Activated T-cell treated with anti-CD3 and anti-CD28 coated beads, Interleukin-2, amount 50 U/mL, for 1 hour (primary cell): ENCODE measurements at places on chromosomes 12 and 14.
A peak's percentile ranks its signal among the peaks of the same experiment; 100 is the strongest.

DNA sequence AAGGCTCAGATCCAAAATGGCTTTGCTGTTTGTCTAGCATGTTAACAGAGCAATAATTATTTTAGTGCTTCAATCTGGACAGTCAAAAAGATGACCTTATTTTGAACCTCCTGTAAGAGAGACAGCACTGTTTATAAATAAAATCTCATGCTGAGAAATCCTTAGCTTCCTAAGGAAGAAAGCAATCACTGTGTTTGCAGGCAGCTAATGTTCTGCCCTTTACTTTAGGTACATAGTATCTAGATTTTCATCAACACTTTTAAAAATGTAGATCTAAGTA is 105.3 kb downstream of the PRKD1 start:
- DNase-seq: no peak

DNA sequence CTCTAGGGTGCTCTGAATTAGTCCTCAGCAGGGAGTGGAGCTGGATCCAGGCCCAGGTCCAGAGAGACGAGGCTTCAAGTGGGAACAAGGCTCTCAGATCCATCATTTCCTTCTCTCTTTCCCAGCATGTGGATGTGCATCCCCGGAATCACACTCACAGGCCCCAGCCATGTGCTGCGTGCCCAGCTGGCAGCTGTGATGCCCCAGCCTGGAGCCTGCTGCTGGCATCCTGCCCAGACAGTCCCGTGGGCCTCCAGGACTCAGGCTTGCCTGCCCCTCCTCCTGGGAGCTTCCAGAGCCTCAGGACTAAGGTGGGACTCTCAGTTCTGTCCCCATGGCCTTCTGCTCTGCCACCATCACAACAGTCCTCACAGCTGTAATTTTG is 6.2 kb upstream of the KRT84 start:
- no peak for DNase-seq

DNA sequence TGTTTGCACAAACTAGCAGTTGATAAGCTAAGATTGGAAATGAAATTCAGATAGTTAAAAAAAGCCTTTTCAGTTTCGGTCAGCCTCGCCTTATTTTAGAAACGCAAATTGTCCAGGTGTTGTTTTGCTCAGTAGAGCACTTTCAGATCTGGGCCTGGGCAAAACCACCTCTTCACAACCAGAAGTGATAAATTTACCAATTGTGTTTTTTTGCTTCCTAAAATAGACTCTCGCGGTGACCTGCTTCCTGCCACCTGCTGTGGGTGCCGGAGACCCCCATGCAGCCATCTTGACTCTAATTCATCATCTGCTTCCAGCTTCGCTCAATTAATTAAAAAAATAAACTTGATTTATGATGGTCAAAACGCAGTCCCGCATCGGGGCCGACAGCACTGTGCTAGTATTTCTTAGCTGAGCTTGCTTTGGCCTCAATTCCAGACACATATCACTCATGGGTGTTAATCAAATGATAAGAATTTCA is 335.6 kb downstream of the TMEM121 start:
- peak; percentile 19 for DNase-seq

DNA sequence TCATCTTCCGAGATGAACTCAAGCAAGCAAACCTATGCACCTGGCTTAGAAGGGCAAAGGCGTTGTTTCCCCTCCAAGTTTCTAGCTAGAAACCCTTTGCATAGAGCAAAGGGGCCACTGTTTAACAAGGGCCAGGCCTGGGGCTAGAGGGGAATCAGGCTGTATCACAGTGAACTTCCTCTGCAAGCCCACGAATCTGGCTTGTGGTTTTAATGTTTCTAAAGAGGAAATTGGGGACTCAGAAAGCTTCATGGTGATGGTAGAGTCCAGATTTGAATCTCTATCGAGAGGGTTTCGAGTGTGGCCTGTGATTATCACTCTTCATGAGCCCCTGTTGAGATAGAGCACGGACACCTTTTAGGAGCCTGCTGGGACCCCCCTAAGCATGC is 189.9 kb downstream of the VRK1 start:
- DNase-seq: no peak

DNA sequence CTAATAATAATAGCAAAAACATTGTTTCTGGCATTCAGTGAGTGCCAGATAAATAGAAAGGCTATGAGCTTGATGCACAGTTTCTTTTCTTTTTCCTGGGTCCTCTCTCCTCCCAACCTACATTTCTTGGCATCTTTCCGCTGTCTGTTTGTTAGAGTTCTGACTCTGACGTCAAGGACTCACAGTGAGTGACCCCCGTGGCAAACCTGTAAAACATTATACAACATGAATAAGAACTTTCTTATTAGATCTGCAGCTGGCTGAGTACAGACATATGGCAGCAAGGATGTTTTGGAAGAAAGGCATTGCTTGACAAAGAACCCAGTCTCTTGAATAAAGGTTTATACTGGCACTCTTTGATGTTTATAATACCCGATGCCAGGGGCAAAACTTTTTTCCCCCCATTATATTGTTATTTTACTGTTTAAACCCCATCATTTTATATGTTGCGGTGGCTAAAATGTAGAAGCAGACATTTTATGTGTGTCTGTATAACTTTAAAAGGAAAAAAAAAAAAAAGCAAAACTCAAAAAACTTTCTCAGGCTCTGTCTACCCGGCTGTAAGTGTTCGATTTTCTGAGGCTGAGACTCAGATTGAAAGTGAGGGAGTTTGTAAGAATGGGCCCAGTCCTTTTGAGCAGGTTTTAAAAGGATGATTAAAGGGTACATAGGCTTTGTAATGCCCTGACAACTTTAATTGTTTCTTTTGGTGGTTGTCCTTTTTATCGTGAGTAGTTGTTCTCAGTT is 159.3 kb downstream of the PDE3A start:
- no peak for DNase-seq

DNA sequence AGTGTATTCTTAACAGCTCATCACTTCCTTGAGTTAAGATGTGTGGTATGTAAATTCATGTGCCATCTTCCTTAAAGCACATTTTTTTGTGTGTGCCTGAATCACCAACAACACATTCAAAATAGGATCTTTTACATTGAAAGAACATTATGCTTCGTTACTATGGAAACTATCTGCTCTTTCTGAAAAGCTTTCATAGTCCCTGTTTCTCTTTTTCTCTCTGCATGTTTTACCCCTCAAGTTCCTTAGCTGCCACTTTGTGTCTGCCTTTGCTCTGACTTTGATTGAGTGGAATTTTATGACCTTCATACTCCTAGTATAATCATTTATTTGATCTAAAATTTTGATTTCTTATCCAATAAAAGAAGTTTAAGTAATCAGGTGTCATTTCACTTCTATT is 880.3 kb upstream of the FOXG1 start:
- DNase-seq: no peak

GRCh38 chr12:64186789-64187188 is 35.3 kb downstream of the KICS2 start:
- no peak for DNase-seq

- DNase-seq: no peak
Observed at GRCh38 chr12:114431902-114432301, 26.0 kb upstream of the TBX5 start.

DNA sequence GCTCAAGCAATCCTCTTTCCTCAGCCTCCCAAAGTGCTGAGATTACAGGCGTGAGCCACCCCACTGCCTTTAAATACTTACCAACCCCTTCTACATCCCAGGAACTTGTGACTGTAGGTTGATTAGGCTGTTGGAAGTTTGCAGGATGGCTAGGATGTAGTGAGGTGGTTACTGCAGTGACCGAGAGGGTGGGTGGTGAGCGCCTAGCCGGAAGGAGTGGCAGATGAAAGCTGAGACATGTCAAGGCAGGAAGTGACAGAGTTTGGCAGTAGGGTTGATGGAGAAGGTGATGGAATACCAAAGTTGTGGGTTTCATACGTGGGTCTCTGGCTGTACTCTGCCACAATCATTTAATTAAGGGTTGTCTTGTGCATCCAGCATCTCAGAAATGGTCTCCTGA is 13.5 kb downstream of the B4GALNT3 start:
- DNase-seq: no peak

GRCh38 chr12:88958153-88958552 is 377.9 kb upstream of the KITLG start:
- no peak for DNase-seq

GRCh38 chr12:92068459-92068858 is 77.2 kb downstream of the BTG1 start:
- no peak for DNase-seq
